ENCODE measurements at places on chromosomes 13 and 19.

- DNase-seq: no peak
Measured at GRCh38 chr13:42333613-42334328, 61.8 kb downstream of the AKAP11 start.

DNA sequence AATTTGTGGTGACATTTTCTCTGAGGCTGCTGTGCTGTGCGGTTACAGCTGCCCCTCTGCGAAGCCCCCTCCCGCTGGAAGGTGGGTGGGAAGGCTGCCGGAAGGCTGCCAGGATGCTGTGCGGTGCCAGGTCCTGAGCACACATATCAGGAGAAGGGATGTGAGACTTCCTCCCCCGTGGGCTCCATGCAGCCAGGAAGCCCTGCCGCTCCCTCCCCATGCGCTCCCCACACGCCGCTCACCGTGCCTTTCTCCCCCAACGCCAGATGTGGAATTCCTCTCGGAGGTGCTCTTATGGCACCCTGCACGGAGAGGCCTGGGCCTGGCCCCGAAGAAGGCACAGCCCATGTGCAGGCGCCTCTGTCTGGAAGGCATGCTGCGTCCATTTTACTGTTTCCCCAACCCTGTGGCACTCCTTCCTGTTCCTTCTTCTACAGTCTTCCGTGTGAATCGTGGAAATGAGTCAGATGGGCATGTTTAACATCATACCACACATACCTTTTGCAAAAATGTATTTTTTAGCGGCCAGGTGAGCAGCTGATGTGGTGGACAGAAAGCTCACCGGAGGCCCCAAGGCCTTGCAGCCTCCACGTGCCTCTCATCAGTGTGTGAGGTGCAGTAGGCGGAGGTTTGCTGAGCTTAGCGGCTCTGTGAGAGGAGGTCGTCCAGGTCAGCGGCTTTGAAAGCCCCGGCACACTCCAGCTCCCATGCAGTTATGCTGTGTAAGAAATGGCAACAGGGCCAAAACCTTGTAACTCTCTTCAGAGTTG is 88.0 kb downstream of the ATP11A start:
- no peak for DNase-seq

- DNase-seq: no peak
Measured at GRCh38 chr13:49938314-49938713, 2.2 kb upstream of the SPRYD7 start.

GRCh38 chr19:39389631-39390414 is 1.1 kb downstream of the PAF1 start:
- no peak for DNase-seq

DNA sequence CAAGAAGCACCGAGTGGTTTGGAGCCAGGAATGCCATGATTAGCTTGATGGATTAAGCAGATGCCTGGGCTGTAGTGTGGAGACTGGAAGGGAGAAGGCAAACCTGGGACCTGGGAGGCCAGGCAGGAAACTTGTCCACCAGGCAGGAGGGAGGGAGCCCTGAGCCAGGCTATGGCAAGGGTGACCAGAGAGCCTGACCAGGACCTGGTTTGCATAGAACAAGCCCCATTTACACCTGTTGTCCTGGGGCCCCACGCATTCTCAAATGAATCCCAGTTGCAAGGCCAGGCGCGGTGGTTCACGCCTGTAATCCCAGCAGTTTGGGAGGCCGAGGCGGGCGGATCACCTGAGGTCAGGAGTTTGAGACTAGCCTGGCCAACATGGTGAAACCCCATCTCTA is 50.2 kb upstream of the LATS2 start:
- no peak for DNase-seq

DNA sequence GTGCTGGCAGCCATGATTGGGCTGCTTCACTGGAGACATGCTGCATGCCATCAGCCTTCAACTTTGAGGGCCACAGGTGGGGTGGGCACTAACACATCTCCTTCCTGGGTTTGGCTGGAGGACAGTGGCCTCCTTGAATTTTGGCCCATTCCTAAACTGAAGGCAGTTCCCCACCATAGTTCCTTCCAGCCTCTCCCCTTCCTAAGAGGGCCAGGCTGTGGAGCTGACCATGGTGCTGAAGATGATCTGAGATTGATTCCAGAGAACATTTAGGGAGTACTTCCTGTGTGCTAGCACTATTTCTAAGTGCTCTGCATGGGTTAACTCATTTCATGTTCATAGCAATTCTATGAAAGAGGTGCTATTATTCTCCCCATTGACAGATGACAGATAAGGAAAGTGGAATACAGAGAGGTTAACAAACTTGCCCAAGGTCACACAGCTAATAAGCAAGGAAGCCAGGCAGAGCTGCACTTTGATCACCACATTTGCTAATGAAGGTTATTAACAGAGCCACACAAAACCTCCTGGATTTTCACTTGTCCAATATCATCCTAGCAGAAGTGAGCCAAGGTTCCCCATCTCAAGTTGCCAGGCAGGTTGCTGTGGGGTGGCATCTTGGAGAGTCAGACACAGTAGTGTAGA is 175.3 kb downstream of the ZIC5 start:
- no peak for DNase-seq

- no peak for DNase-seq
Measured at GRCh38 chr13:28584873-28585381, 74.0 kb upstream of the POMP start.

GRCh38 chr19:3977242-3978143 is 6.6 kb upstream of the DAPK3 start:
- DNase-seq: no peak

DNA sequence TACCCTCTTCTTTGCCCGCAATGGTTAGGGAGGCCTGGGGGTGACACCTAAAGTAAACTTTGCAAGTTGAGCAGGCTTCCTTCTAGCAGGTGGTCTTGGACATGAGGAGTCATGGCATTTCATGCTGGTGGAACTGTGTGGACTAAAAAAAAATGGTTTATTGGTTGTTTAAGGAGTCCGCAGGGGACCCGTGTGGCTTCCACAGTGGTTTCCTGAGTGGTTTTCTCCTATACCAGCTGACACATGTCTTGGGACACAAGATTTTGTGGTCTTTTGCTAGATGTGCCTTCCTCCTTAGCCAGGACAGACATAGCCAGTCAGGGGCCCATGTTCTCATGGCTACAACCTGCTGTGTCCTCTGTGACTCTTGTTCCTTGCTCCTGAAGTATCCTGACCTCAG is 1.5 kb downstream of the ZNF543 start:
- no peak for DNase-seq

All from NCI-H187 treated with DMSO at 0.1 percent for 48 hours (cell line).